ENCODE measurements at places on chromosomes 2 and 18. TPM values are rescaled to one million over a fixed set of nuclear protein-coding genes. Genes with fewer than 3 reads are reported as not detected.
A peak's percentile ranks its signal among the peaks of the same experiment; 100 is the strongest.

Gene LRRC30
- polyA plus RNA-seq, result 4.9 TPM

Gene B3GNT7
- polyA plus RNA-seq, result 0.56 TPM

DNA sequence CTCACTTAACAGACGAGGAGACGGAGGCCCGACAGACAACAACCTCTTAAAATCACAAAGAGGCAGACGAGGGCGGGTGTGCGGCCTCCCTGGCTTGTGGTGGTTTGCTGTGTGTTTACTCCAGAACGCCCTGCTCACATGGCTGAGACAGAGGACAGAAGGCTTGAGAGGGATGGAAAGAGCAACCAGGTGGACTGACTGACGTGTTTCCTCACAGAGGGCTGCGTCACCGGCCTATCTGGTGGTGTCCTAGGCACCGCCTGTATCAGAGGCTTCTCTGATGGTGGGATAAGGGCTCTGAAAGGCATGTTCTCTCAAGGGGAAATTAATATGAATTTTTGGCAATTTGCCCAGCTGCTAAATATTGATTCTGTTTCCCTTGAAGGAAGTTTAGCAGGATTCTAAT is 47.0 kb upstream of the RALBP1 start:
- DNase-seq, result no peak

- no peak for DNase-seq
Observed at GRCh38 chr2:95006588-95006987, 18.9 kb upstream of the MAL start.

DNA sequence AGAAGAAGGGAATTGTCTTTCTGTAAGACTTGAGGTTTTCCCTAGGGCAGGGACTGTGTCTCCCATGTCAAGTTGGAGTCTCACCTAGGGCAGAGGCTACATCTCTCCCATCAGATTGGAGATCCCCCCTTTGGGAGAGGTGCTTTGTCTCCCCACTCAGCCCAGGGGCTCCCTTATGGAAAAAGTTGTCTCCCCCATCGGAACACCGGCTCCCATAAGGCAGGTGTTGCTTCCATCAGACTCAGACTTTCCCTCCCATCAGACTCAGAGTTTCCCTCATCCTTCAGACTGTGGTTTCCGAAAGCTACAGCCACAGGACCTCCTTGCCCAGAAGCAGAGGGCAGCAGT is 5.8 kb downstream of the ANKRD53 start:
- no peak for DNase-seq

DNA sequence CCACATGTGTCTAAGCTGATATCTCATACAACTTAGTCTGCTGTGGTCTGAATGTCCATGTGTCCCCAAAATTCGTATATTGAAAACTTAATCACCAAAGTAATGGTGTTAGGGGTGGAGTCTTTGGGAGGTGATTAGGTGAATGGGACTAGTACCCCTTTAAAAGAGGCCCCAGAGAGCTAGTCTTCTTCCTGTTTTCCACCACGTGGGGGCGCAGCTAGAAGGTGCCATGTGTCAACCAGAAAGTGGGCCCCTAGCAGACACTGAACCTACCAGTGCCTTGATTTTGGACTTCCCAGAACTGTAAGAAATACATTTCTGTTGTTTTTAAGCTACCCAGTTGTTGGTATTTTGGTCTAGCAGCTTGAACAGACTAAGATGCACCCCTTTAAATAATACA is 86.6 kb downstream of the ASB1 start:
- DNase-seq, result no peak

DNA sequence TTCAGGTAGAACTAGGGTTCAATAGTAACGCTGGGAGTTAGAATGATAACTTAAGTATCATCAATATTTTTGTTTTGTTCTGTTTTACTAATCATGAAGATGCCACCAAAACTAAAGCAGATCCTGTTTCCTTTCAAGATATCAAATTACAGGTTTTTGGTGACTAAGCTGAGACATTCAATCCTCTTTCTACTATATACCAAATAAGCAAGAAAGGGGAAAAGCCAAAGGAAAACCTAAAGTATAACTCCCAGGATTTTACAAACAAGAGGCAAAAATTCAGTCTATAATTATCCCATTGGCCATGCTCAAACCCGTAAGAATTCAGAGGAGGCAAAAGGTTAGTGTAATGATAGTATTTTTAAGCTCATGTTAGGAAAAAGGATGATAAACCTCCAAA is 175.2 kb upstream of the CCDC150 start:
- no peak for DNase-seq

Gene SP5
- polyA plus RNA-seq, result 4.8 TPM

- DNase-seq, result no peak
Observed at GRCh38 chr2:200054681-200055468, 99.5 kb downstream of the MAIP1 start.

GRCh38 chr2:207630491-207630890 is 5.3 kb upstream of the METTL21A start:
- DNase-seq, result no peak

- no peak for DNase-seq
Observed at GRCh38 chr2:241063587-241063986, 38.5 kb downstream of the MTERF4 start.

Gene CROCC2
- polyA plus RNA-seq, result 0.11 TPM

Gene SEMA4F
- polyA plus RNA-seq, result 2.6 TPM

Gene C2orf15
- polyA plus RNA-seq, result 0.63 TPM

Gene UGT1A6
- not detected for polyA plus RNA-seq

DNA sequence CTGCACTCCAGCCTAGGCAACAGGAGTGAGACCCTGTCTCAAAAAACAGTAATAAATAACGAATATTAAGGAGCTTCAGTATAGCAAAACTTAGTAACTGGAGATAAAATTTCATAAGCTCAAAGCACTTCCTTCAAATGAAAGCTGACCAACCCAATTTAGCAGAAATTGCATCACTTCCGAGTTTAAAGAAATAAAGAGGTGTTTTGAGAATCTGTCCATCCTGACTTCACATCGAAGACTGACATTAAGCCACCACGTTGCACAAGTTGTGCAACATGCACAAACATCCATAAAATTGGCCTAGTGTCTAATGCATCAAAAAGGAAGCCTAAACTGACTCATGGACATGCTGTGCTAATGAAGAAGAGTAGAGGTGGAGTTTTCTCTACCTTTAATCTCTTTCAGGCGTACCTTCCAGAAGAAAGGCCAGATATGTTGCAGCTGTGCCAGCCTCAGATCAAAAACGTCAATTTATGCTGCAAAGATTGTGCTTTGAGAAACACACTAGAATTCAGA is 7.7 kb upstream of the DSG3 start:
- no peak for DNase-seq

- DNase-seq, result no peak
Observed at GRCh38 chr2:156489195-156489594, 53.0 kb downstream of the GPD2 start.

Gene KCNE4
- 3.2 TPM for polyA plus RNA-seq

- no peak for DNase-seq
Observed at GRCh38 chr2:203951366-203951902, 14.9 kb downstream of the ICOS start.

DNA sequence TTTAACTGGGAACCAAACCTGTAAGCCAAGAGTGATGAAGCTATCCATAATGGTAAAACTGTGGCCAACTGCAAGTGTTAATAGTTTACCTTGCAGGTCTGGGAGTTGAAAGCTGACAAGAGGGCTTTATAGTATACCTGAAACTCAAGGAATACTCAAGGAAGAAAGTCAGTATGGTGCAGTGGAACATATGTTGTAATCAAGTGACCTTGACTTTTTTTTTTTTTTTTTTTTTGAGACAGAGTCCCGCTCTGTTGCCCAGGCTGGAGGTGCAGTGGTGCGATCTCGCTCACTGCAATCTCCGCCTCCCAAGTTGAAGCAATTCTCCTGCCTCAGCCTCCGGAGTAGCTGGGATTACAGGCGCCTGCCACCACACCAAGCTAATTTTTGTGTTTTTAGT is 27.6 kb downstream of the VIL1 start:
- no peak for DNase-seq

- DNase-seq, result no peak
Observed at GRCh38 chr2:74428675-74429074, 7.1 kb downstream of the WDR54 start.

DNA sequence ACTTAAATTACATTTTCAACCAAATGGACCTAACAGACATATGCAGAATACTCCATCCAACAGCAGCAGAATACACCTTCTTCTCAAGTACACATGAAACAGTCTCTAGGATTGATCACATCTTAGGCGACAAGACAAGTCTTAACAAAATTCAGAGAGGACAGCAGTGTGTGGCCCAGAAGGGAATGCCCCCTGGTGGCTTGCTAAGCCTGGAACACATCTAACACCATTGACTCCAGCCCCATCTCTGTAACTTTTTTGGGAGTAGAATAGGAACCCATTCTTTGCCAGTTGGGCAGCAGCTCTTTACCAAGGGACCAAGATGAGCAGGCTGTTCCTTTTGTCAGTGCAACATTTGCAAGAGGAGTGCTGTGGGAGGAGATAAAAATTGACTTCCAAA is 249.9 kb downstream of the PLCL1 start:
- no peak for DNase-seq

Gene CD8B2
- polyA plus RNA-seq, result 0.09 TPM

DNA sequence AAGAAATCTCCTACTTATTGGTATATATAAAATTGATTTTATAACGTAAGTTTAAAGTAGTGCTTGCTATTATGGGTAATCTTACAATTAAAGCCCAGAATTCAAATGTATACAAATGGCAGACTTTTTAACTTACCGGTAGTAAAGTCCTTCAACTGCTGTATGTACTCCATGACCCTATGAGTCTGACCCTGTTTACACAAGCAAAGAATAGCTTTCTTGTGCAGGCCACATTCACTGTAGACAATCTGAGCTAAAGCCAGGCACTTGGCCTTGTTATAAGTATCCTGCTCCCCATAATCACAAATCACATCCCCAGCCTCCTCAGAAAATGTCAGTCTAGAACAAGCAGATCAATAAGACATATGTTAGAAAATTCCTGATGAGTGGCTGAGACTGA is 51.7 kb downstream of the CLHC1 start:
- DNase-seq, result no peak

- no peak for DNase-seq
Observed at GRCh38 chr2:45856391-45857274, 205.2 kb downstream of the PRKCE start.

Gene DUSP2
- 6.0 TPM for polyA plus RNA-seq

DNA sequence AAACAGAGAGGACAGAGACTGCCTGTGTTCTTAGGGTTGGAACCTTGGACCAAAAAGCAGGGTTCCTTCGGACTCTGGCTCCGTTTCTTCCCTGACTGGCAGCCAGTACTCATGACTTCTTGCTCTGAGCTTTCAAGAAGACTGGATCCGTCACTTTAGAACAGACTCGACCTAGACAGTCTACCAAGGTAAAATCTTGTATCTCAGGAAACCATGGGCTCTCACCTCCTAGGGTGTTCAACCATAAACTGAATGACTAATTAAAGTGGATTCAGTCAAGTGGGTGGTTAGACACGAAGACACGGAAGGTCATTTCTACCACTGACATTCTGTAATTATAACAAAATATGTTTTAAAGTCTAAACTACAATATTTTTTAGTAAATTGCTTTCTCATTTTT is 153.8 kb upstream of the SLC39A10 start:
- DNase-seq, result no peak

Gene MTHFD2
- 29.0 TPM for polyA plus RNA-seq

GRCh38 chr2:224576088-224576715 is 9.0 kb downstream of the CUL3 start:
- no peak for DNase-seq

DNA sequence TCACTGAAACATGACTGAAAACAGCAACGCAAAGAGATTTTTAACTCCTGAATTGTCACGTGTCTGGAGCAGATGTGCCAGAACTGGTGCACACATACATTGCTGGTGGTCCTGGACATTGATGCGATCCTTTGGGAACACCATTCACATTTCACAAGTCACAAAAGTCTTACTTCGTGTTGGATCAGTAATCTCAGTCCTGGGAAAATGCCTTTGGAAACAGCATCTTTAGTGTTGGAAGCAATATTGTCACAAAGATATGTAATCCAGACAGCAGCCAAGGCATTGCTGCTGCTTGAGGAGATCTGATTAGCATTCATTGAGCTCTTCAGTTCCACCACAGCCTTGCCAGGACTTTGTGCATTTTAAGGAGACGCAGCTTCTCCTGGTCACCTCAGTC is 126.2 kb upstream of the SH3BP4 start:
- DNase-seq, result no peak

GRCh38 chr18:64693766-64694165 is 544.9 kb upstream of the LINC00305 start:
- peak; percentile 9 for DNase-seq

Gene SLC4A3
- polyA plus RNA-seq, result 11.7 TPM

- DNase-seq, result no peak
Observed at GRCh38 chr2:223465793-223466192, 136.4 kb downstream of the SCG2 start.

GRCh38 chr2:77421971-77422370 is 100.2 kb downstream of the LRRTM4 start:
- DNase-seq, result no peak
